RCC 7860 (cell line): ENCODE measurements at places on chromosomes 12 and 14.

- no peak for DNase-seq
These were observed 109.4 kb upstream of the ATF7IP start for GRCh38 chr12:14256121-14256520.

DNA sequence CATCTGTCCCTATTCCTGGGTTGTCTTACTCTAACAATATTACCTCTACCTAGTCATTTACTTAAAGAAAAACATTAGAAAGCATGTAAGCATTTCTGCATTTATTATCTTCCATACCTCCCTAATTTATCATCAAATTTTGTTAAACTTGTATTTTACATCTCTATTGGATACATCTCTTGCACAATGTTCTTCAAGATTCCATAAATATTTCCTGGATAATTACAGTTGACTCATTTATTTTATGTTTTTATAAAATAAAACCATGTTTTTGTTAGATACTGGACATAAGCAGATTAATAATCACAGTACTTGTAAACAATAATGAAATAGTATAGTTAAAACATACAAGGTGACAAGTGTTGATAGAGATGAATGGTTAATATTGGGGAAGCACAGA is 209.0 kb downstream of the TMTC3 start:
- no peak for DNase-seq

DNA sequence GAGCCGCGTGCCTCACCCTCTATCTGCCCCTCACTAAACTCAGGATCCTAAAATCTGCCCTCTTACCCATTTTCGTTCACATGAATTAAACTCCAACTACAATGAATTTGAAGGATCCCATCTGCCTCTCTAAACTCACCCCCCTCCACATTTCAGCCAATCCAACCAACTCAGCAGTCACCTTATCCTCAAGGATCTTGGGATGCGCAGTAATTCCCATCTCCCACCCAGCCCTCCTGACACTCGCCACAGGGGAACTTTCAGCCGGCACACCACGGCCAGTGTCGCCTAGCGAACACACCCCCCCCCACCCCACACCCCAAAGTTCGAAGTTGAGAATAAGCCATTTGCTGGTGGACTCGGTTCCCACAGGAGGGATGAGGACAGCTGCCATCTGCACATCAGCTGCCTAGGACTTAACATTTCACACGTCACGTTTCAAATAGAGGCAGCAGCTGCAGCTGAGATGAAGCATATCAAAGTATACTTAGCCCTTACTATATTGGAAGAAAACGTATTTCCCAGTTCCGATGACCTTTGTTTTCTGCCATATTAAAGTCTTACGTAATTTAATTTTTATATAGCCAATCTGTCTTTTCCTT is 8.7 kb upstream of the SELPLG start:
- DNase-seq, result no peak

DNA sequence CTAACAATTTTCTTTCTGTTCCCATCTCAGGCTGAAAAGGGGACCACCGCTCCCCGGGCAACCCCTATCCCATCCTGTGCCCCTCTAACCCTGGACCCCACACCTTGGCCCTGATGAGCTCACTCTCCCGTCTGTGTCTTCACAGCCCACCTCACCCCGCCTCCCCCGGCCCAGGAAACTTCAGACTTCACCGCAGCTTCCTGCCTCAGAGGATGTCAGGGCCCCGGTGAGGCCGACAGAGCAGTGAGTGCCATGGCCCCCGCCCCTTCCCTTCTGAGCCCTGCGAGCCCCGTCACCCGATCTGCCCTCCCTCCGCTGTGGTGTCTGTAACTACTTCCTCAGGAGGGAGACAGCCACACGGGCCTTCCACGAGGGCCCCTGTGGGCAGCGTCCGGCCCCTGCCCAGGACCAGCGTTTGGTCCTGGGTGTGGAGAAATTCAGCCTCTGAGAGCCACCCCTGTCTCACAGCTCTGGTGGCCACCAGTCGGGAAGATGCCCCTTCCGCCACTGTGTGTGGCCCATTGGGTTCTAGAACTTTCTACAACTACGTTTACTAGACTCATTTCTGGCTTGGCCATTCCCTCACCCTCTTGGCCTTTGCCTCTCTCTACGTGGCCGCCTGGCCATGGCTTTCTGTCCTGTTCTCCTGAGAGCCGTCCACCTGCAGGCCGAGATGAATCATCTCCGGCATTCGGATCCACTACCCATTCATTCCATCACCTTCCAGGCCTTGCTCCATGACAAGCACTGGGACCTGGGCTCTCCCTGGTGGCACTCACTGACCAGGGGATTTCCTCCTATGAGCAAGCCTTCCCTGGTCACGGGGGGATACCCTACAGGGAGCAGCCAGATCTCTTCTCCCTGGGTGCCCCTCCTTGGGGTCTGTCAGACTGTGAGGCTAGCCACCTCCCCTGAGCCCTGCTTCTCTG is 3.4 kb downstream of the RHOF start:
- DNase-seq, result peak; percentile 79

DNA sequence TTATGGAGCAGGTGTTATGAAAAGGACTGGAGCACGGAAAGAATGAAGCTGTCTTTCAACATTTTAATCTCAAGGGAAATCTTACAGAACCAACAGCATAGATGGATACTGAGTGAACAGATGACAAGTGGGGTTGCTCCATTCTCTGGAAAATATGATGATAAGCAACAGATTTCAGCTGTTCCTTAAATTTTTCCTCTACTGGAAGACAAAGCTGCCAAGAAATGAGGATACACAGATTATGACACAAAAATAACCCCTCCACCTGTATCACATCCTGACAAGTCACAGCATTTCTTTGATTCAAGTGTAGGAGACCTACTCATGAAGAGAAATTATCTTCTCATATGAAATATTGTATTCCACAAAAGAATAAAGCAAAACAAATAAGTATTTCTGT is 13.0 kb upstream of the TMTC2 start:
- no peak for DNase-seq

DNA sequence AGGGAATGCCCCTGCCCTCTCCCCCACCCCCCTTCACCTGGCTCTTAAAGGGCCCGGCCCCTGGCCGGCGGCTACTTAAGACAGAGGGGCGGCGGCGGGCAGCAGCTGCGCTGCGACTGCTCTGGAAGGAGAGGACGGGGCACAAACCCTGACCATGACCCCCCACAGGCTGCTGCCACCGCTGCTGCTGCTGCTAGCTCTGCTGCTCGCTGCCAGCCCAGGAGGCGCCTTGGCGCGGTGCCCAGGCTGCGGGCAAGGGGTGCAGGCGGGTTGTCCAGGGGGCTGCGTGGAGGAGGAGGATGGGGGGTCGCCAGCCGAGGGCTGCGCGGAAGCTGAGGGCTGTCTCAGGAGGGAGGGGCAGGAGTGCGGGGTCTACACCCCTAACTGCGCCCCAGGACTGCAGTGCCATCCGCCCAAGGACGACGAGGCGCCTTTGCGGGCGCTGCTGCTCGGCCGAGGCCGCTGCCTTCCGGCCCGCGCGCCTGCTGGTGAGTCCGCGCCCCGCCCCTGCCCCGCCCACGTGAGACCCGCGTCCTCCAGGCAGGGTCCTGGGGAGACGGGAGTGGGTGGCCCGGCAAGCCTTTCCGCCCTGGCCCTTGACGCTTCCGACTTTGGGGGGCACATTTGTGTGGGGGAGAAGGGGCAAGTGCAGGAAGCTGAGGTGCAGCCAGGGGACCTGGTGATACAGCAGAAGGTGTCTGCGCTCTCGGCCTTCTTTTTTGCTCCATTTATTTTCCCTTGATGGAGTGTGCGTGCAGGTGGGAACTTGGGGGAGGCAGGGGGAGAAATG is at the start of gene IGFBP6:
TSS of gene IGFBP6 (plus strand) at position 104 of the 790 bp plus-strand sequence. CDS start at position 155, 51 bp downstream.
- peak; percentile 33 for DNase-seq

GRCh38 chr14:68140076-68140741 is 320.6 kb downstream of the RAD51B start:
- DNase-seq, result peak; percentile 97

DNA sequence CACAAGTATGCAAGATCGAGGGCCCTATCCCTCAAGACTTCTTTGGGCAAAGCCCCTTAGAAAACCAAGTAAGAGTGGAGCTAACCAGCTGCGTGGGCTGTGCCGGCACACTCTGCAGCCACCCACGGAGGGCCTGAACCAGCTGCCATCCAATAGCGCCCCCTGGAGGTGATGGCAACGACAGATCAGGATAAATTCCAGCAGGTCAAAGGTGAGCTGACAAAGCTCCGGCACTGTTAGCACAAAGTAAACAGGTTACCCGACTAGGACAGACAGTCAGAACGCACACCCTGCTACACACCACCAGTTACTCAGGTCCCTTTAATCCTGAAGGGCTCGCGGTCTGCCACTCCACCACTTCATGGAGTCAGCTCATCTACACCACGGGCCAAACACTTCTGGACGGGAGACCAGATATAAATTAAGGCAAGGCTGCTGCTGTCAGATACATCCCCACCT is 4.9 kb downstream of the ZBTB39 start:
- no peak for DNase-seq

- DNase-seq, result peak; percentile 67
These were observed 10.0 kb downstream of the TUBA1B start for GRCh38 chr12:49121047-49121696.

DNA sequence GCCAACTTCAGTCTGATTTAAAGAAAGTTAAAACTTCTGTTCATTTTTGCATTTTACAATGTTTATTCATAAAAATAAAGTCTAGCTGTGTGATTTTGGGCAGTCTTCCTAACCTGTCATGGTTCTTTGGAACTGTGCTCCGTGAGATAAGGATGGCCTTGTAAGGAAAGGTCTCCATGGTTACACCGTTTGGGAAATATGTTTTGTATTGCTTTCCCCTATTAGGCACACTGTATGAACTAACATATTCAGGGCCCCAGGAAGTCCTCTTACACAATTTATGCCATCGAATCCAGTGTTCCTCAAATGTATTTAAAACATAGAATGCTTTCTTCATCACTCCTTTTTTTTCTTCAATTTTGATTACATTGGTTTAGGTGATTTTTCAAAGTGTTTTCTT is 54.5 kb downstream of the APAF1 start:
- no peak for DNase-seq

DNA sequence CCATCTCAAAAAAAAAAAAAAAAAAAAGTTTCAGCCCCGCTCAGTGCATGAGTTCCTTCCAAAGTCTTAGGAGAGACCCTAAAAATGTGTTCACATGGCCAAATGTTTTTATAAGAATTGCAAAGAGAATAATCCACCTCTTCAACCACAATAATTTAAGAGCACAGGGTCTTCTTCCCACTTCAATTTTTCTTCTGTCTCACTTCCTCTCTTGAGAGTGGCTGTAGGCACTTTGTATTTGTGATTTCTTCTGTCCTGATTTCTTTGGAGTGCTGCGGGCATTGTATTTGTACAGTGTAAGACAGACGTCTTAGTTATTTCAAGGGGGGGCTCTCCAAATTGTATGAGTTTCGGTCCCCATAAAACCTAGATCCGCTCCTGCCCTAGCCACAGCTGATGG is 58.3 kb downstream of the C12orf56 start:
- no peak for DNase-seq

DNA sequence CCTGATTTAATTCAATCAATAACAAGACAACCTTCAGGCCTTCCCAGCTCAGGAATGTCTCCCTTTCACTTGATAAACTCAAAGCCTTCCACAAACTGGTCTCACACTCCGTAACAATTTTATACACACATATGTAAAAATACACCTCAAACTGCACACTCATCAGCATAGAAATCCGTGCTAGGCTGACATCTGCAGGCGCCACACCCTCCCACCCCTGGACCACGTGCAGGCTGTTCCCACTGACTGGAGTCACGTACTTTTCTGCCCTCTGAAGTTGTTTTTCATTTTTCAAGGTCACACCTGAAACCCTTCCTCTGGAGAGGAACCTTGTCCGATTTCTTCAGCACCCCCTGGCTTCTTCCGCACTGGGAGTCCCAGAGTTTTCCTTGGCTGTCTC is 27.6 kb downstream of the FBXO21 start:
- DNase-seq, result no peak

DNA sequence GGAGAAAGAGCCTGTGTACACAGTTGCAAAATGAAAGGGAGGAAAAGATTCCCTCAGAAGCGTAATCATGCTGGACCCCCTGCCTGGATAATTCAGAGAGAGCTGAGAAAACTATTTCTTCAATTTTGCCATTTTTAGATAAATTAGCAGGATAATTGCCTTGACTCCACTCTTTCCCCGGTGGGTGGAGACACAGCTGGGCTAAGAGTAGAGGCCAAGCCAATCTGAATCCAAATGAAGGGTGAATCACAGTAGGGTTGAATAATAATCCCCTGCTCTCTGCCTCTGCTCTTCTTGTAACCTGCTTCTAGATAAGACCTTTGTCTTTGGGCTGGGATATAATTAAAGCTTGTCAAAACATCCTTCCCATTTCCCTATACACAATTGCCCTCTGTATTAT is 150.1 kb downstream of the CAPZA3 start:
- no peak for DNase-seq

DNA sequence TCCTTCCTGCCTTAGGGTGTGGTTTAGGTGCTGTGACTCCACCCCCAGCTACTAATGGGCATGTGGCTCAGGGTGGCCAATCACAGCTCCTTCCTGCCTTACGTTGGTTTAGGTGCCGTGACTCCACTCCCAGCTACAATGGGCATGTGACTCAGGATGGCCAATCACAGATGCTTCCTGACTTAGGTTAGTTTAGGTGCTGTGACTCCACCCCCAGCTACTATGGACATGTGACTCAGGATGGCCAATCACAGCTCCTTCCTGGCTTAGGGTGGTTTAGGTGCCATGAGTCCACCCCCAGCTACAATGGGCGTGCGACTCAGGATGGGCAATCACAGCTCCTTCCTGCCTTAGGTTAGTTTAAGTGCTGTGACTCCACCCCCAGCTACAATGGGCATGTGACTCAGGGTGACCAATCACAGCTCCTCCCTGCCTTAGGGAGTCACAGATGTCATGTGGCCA is 163.9 kb downstream of the TBX5 start:
- no peak for DNase-seq

DNA sequence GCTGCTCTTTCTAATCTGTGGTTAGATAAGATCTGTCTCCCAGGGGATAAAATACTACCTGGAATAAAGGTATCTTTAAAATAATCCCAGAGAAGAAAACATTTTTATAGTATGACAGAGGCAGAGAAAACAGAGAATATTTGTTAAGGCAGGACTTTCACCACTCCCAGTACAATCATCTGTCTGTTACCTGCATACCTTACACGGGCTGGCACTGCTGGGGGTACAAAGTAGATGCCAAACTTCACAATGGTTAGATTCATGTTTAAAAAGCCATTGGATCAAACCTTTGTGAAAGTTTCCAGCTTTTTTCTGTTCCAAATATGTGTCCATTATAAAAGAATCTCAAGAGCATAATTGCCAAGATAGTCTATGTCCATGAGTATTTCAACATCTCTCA is 273.6 kb upstream of the BTG1 start:
- no peak for DNase-seq

GRCh38 chr12:53344487-53344823 is 8.3 kb upstream of the SP7 start:
- no peak for DNase-seq
